ENCODE measurements at places on chromosomes 16 and 17. TPM values are rescaled to one million over a fixed set of nuclear protein-coding genes. Genes with fewer than 3 reads are reported as not detected.
A peak's percentile ranks its signal among the peaks of the same experiment; 100 is the strongest.

HOXB9 gene
- total RNA-seq: 8.3 TPM

FBXW10B gene
- 4.8 TPM for total RNA-seq

MILR1 gene
- total RNA-seq: 6.6 TPM

CA5A gene
- total RNA-seq: not detected

PDILT gene
- total RNA-seq: not detected

CACNA1G gene
- total RNA-seq: 0.17 TPM

UNC13D gene
- 138 TPM for total RNA-seq

PHOSPHO1 gene
- total RNA-seq: not detected

MARVELD3 gene
- total RNA-seq: not detected

ABCA8 gene
- total RNA-seq: not detected

- no peak for DNase-seq
These were observed 9.1 kb upstream of the METTL9 start for GRCh38 chr16:21590287-21590686.

- DNase-seq: no peak
These were observed 20.3 kb downstream of the PIMREG start for GRCh38 chr17:6464446-6465041.

DNA sequence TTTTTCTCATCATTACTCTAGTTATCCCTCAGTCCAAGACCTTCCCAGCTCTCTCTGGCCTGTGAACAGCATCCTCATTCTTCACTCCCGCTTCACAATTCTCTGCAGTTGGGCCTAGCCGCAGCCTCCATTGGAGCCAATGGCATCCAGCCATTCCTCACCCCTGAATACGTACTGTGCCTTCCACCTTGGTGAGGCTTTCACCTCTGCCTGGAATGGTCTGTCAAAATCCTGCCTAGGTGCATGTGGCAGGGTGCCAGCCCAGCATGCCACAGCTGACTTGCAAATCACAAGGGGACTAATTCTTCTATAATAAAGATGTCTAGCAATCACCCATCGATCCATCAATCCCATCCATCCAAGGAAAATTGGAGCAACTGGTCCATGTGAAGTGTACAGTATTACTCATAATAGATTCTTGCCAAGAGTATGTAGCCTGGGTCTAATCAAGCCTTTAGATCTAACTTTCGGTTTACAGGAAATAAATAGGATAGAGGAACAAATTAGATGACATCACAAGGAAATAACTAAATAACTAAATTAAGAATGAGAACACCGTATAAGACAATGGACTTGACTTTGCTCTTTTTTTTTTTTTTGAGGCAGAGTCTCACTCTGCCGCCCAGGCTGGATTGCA is 5.1 kb upstream of the CX3CL1 start:
- DNase-seq: peak; percentile 33

DNA sequence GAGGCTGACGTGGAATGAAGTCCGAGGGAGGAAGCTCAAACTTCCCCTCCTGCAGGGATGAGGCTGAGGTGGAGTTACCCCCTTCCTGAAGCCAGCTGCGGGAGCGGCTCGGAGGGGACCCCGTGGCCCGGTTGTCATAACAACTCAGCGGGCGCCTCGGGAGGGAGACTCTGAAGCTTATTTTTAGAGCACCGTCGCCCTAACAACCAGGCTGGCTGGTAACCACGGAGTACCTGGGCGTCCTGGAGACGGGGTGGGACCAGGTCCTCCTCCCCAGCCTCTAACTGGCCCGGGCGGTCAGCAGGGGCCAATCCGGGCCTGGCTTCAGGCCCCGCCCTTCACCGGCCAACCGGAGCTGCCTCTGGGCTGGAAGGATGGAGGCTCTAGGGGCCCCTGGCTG is 27.7 kb downstream of the NECAB2 start:
- DNase-seq: no peak

DNA sequence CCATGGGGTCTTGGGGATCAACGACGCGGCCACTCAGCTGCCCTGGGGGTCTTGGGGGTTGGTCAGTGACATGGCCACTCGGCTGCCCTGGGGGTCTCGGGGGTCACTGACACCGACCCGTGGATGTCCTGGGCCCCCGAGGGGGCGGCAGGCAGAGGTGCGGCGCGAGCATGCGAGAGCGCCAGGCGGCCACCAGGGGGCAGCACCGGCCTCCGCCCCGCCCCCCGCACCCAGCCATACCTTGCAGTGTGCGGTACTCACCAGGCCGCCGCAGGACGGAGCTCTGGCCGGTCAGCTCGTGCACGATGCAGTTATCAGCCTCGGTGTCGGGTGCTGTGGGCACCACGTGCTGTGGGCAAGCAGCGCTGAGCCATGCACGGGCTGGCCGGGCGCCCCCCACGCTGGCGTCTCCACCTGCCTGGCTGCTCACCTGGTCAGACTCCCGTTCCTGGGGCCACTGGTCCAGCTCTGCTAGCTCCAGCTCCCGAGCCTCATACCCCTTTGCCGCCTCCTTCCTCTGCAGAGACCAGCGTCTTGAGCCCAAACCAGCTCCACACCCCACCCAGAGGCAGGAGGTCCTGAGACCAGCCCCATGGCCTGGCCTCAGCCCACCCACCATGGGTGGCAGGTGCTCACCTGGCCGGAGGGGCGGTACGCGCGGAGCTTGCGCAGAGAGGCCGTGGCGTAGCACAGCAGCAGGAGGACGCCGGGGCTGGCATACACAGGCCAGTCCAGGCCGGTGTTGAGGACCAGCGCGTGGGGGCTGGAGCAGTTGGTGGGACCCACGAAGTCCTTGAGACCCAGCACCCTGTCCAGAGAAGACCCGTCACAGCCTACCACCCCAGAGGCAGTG is 31.2 kb downstream of the CTU2 start:
- peak; percentile 44 for DNase-seq

- DNase-seq: no peak
These were observed 4.7 kb upstream of the MPO start for GRCh38 chr17:58285422-58285810.

- no peak for DNase-seq
These were observed 10.9 kb upstream of the CXCL16 start for GRCh38 chr17:4750606-4751005.

GRCh38 chr17:45149037-45149668 is 878 bp downstream of the HEXIM1 start:
- DNase-seq: peak; percentile 86

DNA sequence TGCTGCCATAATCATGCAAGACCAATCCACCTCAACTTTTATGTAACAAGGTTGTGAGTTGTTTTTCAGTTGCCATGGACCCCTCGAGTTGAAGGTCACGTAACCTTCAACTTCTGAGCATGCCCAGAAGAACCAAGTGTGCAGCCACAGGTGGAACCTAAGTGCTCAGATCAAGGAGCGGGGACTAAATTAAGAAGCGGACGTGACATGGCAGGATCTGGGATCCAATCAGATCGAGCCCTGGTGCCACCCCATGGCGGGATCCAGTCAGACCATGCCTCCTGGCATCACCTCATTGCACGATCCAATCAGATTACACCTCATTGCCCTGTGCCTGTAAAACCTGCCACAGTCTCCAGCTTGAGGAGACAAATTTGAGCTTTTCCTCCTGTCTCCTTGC is 204.5 kb upstream of the CDH5 start:
- peak; percentile 21 for DNase-seq

DNA sequence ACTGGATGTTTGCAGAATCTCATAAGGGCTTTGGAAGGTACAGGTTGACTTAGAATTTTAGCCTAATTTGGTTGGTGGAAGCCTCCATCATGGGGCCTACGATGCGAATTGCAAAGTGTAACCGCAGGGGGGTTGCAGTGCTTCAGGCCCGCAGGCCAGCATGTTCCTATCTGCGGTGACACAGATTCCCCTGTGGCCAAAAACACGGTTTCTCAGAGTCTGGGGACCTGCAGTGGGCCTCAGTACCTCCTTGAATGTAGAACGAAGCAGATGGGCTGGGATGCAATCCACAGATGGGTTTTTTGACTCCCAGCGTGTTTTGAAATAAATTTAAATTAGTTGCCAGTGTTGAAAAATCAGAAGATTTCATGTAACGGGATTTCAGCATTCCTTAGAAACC is 34.7 kb downstream of the KIAA0513 start:
- DNase-seq: no peak

DNA sequence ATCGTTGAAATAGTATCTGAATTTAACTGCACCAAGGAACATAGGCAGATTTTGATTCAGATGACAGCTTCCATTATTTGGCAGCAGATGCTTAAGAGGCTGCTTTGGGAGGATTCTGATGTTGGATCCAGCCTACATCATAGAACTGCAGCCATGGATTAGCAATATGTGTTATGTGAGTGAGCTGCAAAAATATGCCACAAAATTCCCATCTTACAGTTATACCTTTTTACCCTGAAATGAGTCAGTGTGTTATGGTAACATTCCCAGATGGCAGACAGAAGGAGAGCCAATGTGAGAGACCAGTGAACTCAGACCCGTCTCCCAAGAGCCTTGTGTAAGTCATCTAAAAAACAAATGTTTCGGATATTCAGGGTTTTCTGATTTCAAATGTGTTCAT is 206.1 kb downstream of the CDH13 start:
- DNase-seq: no peak

GRCh38 chr17:44280392-44280937 is 12.5 kb upstream of the SLC4A1 start:
- DNase-seq: no peak

GRCh38 chr17:15942207-15942833 is 2.6 kb upstream of the ADORA2B start:
- no peak for DNase-seq

- no peak for DNase-seq
These were observed 104.3 kb upstream of the DNAH9 start for GRCh38 chr17:11493936-11494335.

DNA sequence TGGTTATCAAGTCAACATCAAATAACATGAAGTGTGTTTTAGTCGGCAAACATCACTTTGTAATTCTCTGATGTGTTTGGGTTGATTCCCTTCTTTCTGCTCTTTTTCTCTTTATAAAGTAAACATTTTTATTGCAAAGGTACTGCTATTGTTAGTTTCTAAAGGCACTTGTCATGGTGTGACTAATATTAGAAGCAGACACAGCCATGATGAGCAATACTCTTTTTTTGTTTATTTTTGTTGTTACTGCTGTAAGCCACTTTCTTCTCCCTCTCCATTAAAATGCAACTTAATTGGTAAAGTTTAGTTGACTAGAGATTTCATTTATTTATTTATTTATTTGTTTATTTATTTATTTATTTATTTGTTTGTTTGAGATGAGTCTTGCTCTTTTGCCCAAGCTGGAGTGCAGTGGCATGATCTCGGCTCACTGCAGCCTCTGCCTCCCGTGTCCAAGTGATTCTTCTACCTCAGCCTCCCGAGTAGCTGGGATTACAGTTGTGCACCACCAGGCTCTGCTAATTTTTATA is 424.7 kb downstream of the WWOX start:
- DNase-seq: no peak

GRCh38 chr16:80573700-80574120 is 32.9 kb downstream of the DYNLRB2 start:
- no peak for DNase-seq

DNA sequence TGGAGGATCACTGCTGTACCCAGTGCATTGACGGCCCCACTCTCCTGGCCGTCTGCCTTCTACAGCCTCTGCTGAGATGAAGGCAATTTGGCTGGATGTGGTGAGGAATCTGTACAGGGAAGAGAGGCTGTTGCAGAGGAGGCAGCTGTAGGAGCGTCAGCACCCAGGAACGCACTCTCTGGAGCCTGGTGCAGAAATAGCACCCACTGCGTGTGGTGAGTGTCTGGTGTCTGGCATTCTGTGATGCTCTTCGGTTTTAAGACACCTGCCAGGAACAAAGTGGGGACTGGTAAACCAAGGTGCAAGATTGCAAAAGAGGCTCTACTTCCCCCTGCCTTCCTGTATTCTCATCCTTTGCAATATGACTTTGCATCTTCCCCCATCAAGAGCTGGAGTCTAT is 187.5 kb upstream of the SDK2 start:
- DNase-seq: no peak

- no peak for DNase-seq
These were observed 1.4 kb upstream of the MRPL28 start for GRCh38 chr16:371515-372301.

GRCh38 chr16:85633888-85634287 is 20.8 kb downstream of the GSE1 start:
- no peak for DNase-seq

DNA sequence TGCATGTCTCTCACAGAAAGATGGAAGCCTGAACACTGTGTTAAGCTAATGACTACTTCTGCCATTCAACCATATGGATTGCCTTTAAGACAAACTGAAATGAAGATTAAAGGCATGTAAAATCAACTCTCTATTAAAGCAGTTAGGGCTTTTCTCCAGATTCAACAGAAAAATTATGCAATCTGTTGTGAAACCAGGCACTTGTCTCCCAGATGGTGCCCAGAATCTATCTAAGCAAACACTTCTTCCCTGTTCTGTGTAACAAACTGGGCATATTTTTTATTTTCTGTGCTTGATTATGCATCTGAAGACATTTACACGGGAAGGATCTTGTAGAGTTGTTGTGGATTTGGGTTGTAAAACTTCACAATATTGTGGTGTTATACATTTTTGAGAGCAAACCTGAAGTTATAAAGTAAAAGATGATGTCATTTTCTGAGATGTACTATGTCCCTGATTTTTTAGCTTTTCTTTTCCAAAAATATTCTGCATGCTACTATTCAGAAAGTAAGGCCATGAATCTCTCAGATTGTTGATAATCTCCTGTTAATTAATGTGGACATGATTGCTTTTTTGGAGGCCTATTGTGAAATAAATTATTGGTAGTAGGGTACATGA is 1550.3 kb downstream of the CDH8 start:
- no peak for DNase-seq

Data from A172 (cell line).